Memory B cell (primary cell): ENCODE measurements at places on chromosomes 2 and 18.

DNA sequence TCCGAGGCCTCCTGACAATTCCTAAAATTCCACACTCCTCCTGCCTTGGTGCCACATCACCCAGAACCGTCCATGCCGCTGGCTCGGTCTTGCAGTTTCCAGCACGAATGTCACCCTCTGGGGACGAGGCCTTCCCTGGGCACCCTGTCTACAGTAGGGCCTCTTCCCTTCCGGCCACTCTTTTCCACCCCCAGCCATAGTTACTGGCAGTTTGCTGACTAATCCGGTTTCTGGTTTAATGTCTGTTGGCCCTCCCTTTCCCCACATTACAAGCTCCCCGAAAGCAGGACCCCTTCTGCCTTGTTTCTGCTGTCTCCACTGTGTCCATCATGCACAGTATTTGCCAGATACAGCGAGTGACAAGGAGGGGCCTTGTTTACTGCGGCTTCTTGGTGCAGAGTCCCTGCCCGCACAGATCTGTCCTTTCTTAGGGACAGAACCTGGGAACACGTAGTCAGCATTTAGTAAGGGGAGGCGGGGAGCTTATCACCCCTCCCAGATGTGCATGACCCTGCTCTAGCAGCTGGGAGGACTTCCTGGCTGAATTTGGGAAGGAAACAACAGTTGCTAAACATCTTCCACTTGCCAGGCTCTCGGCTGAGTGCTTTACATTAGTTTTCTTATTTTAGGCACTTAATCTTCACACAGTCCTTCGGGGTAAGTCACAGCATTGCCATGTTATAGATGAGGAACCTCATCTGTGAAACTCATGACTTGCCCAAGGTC, 23.6 kb upstream of the CATIP start:
- H3K4me3 ChIP-seq, result no peak overlapping the region
- peaks cover 36% of the 10 kb centered on the region for H3K4me1 ChIP-seq
- DNase-seq, result no peak
- H3K27ac ChIP-seq, result peak overlapping the region; percentile 25
- no peaks in the 10 kb centered on the region for H3K27me3 ChIP-seq
- no peaks in the 10 kb centered on the region for H3K36me3 ChIP-seq

- no peak overlapping the region for H3K27ac ChIP-seq
- H3K4me1 ChIP-seq, result no peaks in the 10 kb centered on the region
- no peaks in the 10 kb centered on the region for H3K36me3 ChIP-seq
- DNase-seq, result no peak
Measured at GRCh38 chr2:158060835-158061435, 40.7 kb upstream of the UPP2 start.

DNA sequence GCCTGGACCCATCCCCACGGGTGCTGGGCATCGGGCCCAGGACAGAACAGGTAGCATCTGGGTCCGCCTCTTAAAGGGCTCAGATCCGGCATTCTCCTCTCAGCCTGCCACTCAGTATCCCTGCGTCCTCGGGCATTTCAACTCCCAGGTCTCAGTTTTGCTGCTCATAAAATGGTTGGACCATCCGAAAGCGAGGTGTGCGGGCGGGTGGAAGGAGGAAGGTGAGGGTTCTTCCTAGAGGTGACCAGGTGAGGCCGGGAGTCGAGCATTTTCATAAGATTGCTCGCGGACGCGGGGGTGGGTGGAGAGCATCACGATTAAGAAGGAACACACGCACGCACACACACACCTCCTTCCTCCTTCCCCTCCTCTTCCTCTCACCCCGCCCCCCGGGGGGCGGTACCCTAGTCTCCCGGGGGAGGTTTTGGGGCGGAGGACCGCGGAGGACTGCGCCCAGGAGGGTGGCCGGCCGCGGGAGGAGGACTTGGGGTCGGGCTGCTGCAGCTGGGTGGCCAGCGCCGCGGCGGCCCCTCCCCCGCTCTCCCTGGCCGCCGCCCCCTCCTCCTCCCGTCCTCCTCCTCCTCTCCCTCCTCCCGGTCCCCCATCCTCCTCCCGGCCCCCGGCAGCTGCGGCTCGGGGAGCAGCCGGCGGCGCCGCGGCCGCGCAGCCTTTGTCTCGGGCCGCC, 97.9 kb upstream of the GPR45 start:
- H3K36me3 ChIP-seq, result peaks cover 15% of the 10 kb centered on the region
- no peaks in the 10 kb centered on the region for H3K27me3 ChIP-seq
- H3K4me1 ChIP-seq, result peaks cover 31% of the 10 kb centered on the region
- H3K4me3 ChIP-seq, result peak overlapping the region; percentile 91
- no peak for DNase-seq

- H3K27ac ChIP-seq, result no peak overlapping the region
- peaks cover 9% of the 10 kb centered on the region for H3K4me1 ChIP-seq
- DNase-seq, result no peak
- no peaks in the 10 kb centered on the region for H3K36me3 ChIP-seq
Measured at GRCh38 chr2:39435234-39435633, 1.9 kb downstream of the MAP4K3 start.

DNA sequence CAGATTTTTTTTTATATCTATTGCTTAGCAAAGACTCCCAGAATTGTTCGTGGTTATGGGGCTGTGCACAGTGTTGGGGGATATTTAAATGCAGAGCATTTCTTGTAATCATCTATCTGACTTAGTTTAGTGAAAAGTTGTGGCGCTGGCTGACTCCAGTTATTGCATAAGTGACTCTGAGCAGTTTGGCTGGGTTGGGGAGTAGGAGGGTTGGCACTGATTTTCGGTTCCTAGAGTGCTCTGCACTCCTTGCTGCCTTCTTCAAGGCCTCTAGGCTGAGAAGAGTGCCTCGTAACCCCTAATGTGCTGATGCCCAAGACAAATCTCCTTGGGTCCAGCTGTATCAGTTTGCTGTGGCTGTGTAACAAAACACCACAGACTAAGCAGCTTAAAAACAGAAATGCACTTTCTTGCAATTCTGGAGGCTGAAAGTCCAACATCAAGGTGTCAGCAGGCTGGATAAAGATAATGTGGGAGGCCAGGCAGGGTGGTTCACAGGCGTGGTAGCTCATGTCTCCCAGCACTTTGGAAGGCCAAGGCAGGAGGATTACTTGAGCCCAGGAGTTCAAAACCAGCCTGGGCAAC, 6.5 kb upstream of the IMPA2 start:
- no peak overlapping the region for H3K27ac ChIP-seq
- H3K4me1 ChIP-seq, result no peaks in the 10 kb centered on the region
- H3K36me3 ChIP-seq, result no peaks in the 10 kb centered on the region
- H3K4me3 ChIP-seq, result no peak overlapping the region
- H3K27me3 ChIP-seq, result peaks cover 2% of the 10 kb centered on the region

DNA sequence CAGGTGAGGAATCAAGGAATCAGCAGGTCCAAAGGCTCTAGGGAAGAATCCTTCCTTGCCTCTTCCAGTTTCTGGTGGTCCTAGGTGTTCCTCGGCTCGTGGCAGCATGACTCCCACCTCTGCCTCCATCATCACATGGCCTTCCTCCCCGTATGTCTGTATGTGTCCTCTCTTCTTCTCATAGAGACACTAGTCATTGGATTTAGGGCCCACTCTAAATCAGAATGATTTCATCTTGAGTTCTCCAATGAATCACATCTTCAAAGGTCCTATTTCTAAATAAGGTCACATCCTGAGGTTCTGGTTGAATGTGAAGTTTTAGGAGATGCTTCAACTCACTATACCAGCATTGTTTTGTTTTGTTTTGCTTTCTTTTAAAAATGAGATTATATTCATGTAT, 11.1 kb upstream of the AGFG1 start:
- no peak for DNase-seq
- H3K27me3 ChIP-seq, result no peaks in the 10 kb centered on the region
- peaks cover 40% of the 10 kb centered on the region for H3K4me1 ChIP-seq
- H3K27ac ChIP-seq, result peak overlapping the region; percentile 78
- H3K4me3 ChIP-seq, result no peak overlapping the region

- H3K27me3 ChIP-seq, result no peaks in the 10 kb centered on the region
- H3K36me3 ChIP-seq, result no peaks in the 10 kb centered on the region
- no peaks in the 10 kb centered on the region for H3K4me1 ChIP-seq
- H3K27ac ChIP-seq, result no peak overlapping the region
Measured at GRCh38 chr18:39521164-39521563, 1955.6 kb upstream of the CELF4 start.

DNA sequence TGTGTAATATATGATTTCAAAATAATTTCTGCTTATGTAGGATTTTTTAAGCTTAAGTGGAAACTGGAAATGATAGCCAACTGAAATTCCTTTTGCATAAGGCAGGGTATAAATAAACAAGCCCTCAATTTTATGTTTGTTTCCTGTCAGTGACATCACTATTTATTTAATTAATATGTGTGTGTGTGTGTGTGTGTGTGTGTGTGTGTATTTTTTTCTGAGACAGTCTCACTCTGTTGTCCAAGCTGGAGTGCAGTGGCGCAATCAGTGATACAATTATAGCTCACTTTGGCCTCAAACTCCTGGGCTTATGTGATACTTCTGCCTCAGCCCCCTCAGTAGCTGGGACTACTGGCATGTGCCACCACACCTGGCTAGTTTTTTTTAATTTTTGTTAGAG, 29.3 kb upstream of the CYP20A1 start:
- no peaks in the 10 kb centered on the region for H3K27me3 ChIP-seq
- peaks cover 13% of the 10 kb centered on the region for H3K36me3 ChIP-seq
- no peaks in the 10 kb centered on the region for H3K4me1 ChIP-seq
- H3K4me3 ChIP-seq, result no peak overlapping the region
- no peak overlapping the region for H3K27ac ChIP-seq
- DNase-seq, result no peak

DNA sequence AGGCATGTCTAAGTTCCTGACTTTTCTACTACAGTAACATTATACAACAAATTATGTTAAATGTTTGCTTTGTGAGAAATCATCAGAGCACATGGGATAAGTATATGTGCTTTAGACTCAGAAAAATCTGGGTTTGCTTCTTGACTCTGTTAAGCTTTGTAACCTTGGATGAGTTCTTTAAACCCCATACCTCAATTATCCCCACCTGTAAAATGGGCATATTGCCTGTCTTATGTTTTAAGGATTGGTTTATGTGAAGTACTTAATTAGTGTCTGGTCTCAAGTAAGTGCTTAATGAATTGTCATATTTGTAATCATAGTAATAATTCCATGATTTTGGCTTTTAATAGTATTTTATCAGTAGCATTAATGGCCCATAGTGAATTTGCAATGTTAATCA, 135.8 kb downstream of the TAF4B start:
- peaks cover 26% of the 10 kb centered on the region for H3K36me3 ChIP-seq
- no peak overlapping the region for H3K4me3 ChIP-seq
- DNase-seq, result no peak
- no peaks in the 10 kb centered on the region for H3K27me3 ChIP-seq

GRCh38 chr2:16316456-16317210, 349.0 kb downstream of the CYRIA start:
- no peak for DNase-seq
- no peaks in the 10 kb centered on the region for H3K36me3 ChIP-seq
- no peak overlapping the region for H3K27ac ChIP-seq

DNA sequence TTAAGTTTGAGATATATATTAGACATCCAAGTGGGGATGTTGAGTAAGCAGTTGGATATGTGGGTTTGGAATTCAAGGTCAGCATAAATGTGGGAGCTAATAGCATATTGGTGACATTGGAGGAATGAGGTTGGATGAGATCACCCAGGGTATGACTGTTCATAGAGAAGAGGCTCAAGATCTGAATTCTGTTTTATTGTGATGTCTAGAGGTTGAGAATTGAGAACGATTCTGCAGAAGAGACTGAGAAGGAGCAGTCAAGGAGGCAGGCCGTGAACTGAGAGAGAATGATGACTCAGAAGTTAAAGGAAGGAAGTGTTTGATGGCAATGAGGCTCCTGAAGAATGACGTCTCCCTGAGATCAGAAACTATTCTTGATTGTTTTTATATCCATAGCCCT, 5.9 kb downstream of the SERPINB11 start:
- no peak for DNase-seq
- H3K27me3 ChIP-seq, result no peaks in the 10 kb centered on the region
- peaks cover 2% of the 10 kb centered on the region for H3K36me3 ChIP-seq
- no peaks in the 10 kb centered on the region for H3K4me1 ChIP-seq
- no peak overlapping the region for H3K4me3 ChIP-seq

- no peak for DNase-seq
- no peaks in the 10 kb centered on the region for H3K36me3 ChIP-seq
Measured at GRCh38 chr18:3704556-3705344, 254.8 kb downstream of the TGIF1 start.

GRCh38 chr18:43760010-43760409, 482.7 kb upstream of the SYT4 start:
- no peak overlapping the region for H3K4me3 ChIP-seq
- H3K4me1 ChIP-seq, result no peaks in the 10 kb centered on the region
- DNase-seq, result no peak
- no peak overlapping the region for H3K27ac ChIP-seq
